ENCODE measurements at places on chromosomes 4 and X.

DNA sequence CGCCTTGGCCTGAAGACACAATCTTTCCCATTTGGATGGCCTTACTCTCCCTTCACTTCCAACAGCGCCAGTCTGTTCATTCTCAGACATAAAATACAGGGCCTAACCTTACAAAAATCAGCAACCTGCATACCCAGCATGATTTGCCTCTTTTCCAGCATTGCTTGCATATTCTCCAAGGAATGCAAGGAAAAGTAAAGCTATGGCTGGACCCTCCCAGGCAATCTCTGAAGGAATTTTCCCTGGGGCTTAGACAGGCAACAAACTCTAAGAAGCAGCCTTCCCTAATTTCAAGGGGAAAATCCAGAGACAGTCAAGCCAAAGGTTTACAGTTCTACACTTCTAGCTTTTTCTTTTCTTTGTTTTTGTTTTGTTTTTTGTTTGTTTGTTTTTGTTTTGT, 3.6 kb downstream of the DCTD start:
- DNase-seq: no peak

- no peak for DNase-seq
These were observed 32.2 kb downstream of the ZCCHC12 start for GRCh38 chrX:118855681-118856310.

GRCh38 chr4:138297743-138298405, 55.7 kb upstream of the SLC7A11 start:
- no peak for DNase-seq

- no peak for DNase-seq
These were observed 599.7 kb downstream of the ARAP2 start for GRCh38 chr4:35644591-35644990.

- DNase-seq: no peak
These were observed 246.5 kb downstream of the PPP1R2C start for GRCh38 chrX:42531441-42531840.

GRCh38 chrX:3548765-3549391, 164.6 kb downstream of the PRKX start:
- peak; percentile 0 for DNase-seq

DNA sequence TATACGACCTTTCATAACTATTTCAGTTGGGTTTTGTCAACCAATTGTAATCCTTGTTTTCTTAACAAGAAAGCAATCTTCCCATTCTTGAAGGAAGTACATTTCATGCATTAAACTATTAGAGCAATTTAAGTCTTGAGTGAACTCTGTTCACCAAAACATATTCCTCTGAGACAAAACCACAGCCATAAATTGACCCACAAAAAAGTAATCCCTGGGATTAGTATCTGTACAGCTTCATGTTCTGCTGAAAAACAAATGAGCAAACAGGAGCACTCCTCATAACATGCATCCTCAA, 207.0 kb upstream of the PDE5A start:
- no peak for DNase-seq

- DNase-seq: no peak
These were observed 82.5 kb downstream of the GPAT3 start for GRCh38 chr4:83618431-83618830.

DNA sequence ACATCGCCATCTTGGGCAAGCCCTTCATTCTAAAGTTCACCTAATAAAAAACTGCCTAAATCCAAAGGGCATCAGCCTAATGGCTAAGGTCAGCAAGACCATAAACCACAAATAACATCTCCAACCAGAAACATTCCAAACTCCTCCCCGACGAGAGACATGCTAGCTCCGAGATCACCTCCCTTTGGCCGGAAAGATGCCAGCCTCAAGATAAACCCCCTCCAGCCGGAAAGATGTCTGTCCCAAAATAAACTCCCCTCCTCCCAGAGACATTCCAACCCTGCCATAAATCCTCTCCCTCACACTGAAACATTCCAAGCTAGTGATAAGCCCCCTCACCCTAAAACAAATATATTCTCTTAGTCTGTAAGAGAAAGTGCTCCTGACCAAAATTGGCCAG, 13.3 kb upstream of the DYNLT3 start:
- DNase-seq: no peak

- no peak for DNase-seq
These were observed 447.5 kb upstream of the RASGEF1B start for GRCh38 chr4:81919223-81919622.

- DNase-seq: peak; percentile 100
These were observed at the start of gene ASMTL for GRCh38 chrX:1452516-1453394. TSS of gene ASMTL (minus strand) at chrX:1452909. CDS start at chrX:1452840, 69 bp downstream.

- no peak for DNase-seq
These were observed 38.1 kb upstream of the CD99L2 start for GRCh38 chrX:150936556-150936955.

- DNase-seq: no peak
These were observed 342.7 kb downstream of the PDGFC start for GRCh38 chr4:156628858-156629257.

DNA sequence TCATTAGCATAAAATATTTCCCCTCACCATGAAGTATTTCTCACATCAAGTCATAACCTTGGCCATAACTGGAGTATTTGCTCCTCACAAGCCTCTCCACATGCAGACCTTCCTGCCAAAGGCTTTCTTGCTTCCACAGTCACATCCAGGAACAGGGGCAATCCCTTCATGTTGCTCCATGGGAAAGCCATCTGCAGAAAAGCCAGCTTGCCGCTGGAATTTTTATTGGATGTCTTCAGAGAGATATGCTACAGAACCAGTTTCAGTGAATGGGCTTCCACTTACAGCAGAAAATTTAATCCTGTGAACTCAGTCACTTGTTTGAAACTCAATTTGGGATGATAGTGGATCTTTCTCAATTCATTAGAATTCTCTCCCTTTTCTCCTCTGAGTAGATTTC, 3.2 kb upstream of the CDKN2AIP start:
- no peak for DNase-seq

GRCh38 chr4:168656055-168656660, 159.3 kb downstream of the PALLD start:
- DNase-seq: no peak

DNA sequence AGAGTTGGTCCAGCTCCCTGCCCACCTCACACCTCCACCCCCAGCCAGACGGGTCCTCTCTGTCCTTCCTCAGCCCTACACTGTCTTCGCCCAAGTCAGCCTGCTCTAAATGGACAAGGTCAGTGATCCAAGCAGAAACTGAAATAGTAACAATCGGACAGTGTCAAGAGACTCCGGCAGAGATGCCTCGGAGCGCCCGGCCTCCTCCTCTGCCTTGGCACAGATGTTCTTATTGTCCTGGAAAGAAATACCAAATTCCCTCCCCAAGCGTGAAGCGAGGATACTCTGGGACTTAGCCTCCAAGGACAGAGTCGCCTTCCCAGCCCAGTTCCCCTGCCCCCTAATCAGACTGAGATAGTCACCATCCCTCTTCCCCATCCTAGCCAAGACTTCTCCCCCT, 28.5 kb downstream of the UTP14A start:
- no peak for DNase-seq

GRCh38 chr4:58465031-58465430, 1354.8 kb upstream of the IGFBP7 start:
- DNase-seq: no peak

DNA sequence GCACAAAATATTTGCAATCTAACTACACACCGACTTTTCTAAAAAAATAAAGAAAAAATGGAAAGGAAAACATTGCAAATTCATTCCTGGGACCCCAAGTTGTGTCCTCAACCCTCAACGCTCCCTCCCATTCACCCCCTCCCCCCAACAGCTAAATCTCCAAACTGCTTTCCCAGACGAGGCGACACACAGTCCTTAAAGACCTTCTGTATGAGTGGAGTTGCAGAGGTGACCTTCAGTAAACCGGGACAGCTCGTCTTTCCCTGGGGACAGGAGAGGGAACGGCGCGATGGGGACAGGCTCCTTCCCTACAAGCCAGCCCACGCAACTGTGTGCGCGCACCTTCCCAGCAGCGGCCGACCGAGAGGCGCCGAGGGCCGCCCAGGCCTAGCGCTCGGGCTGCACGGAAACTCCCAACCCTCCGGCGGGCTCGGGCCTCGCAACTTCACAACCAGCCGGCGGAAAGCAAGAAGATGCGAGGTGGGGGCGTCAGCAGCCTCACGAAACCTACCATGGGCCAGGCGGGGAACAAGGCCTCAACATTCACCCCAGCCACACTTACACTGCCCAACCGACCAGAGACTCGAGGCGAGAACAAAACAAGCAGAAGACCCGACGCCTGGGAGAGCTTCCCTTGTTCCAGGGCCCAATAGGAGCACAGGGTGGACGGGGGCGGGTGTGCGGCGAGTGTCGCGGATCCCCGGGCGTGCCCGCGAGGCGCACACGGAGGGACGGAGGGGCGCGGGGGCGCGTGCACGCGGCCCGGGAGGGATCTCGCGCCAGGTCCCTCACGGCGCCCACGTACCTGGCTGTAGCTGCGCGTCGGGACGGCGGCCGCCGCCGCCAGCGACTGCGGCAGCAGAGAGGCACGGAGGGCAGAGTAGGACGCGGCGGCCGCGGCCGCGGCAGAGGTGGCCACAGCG, 763 bp downstream of the GRSF1 start:
- DNase-seq: peak; percentile 61

GRCh38 chr4:150593996-150594395, 12.0 kb downstream of the MAB21L2 start:
- DNase-seq: no peak

- no peak for DNase-seq
These were observed 27.7 kb downstream of the PAK3 start for GRCh38 chrX:111123606-111124179.

- DNase-seq: no peak
These were observed 104.5 kb upstream of the NAP1L5 start for GRCh38 chr4:88802138-88802537.

All from neuronal stem cell (in vitro differentiated cells).